Stimulated activated CD4-positive, alpha-beta T cell treated with anti-CD3 and anti-CD28 coated beads, Interleukin-1b, Interleukin-23, amount 100 ng/mL, for 1 hour (primary cell): ENCODE measurements at places on chromosomes 3 and 15.

DNA sequence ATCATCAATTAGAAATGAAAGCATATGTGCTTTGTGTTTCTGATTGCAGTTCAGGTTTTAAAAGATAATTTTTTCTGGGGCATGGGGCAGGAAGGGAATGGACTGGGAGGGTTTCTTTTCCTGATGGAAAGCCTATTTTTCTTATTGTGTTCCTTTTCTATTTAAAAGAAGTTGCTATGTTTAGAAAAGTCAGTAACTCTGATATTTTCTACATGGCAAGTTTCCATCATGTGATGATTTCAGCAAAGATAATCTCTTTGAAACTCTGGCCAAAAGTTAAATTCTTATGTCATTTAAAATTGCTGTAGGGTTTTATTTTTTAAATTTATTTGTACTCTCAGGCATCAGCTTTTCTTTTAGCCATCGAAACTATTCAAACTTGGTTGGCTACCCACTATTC, 601.2 kb downstream of the FOXP1 start:
- no peak for DNase-seq

DNA sequence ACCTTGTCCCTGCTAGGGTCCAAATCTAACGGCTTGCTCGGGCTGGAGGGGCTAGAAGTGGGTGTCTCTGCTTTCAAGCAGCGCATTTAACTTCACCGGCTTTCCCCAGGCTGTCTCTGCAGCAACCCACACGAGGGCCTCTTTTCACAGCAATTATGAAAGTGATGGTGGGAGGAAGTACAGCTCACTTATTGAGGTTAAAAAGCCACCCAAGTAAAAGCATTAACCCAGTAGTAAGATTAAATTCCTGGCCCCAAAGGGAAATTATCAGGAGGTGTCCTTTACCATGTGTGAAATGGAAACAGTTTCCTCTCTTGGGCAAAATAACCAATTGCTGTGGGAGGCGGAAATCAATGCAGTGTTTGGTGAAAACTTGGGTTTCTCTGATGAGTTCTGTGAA, 41.1 kb downstream of the NGRN start:
- DNase-seq, result no peak

DNA sequence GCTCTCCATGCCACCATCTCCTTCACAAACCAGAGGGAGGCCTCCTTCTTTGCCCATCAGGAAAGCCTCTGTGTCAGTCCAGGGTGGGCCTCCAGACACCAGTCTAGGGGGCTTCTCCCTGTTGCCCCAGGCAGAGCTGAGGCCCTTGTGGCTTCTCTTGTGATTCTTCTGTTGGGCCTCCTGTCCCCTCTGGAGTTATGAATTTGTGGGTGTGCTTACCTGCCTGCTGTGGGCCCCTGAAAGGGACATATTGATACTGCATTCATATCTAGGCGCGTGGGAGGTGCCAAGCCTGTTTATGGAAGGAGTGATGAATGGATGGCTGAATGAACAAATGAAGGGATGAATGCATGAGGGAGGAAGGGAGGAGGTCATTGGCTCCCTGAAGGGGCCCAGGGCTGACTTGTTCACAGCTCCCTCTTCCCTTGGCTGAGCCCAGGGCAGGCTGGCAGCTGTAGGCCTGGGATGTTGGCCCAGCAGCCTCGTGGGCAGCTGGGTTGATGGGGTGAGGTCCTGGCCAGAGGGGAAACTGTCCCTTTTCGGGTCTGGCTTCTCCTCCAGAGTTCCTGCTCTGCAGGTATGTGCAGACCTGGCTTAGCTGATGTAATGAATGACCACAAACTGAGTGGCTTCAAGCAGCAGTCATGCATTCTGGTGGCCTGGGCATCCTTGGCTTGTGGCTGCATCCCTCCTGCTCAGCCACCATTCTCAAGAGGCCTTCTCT, 195.4 kb downstream of the GOLGA6L6 start:
- DNase-seq, result no peak

GRCh38 chr3:5226783-5227182, 39.3 kb downstream of the EDEM1 start:
- DNase-seq, result no peak

DNA sequence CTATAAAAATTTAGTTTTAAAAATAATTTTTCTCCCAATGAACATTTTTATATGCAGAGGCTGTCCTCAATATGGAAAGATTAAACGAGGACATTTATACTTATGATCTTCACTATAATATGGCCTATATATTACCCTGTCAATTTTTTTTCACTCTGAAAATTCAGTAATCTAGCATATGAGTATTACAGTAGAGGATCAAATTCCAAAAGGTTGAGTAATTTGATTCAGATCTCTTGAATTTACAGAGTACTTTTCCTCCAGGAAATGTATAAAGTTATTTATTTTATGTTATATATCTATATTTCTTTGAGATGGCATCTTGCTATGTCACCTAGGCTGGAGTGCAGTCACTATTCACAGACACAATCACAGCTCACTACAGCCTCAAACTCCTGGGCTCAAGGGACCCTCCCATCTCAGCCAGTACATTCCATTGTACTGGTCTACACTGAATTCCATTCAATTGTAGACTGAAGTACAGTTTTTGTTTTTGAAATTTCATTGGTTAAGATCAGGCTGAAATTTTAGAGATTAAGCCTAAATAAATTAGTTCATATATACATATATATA, 16.3 kb upstream of the TRPM7 start:
- DNase-seq, result no peak

- DNase-seq, result no peak
Observed at GRCh38 chr15:89631902-89632264, 23.4 kb downstream of the KIF7 start.

GRCh38 chr15:23758891-23759290, 71.8 kb upstream of the NDN start:
- DNase-seq, result no peak

DNA sequence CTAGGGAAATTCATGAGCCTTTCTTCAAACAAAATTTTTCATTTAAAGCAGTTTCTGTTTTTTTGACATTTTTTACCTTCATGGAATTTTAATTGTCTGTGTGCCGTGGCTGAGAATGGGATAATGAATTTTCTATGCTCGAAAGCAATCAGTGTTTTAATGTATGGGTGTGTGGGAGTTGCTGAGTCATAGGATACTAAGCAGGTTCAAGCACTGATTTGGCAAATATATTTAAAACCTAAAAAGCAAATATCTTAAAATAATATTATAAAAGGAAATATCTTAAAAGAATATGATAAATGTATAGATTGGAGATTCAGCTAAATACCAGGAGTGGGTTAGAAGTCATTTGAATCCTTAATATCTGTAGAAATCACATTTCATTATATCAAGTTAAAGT, 173.6 kb upstream of the LRRFIP2 start:
- DNase-seq, result no peak

DNA sequence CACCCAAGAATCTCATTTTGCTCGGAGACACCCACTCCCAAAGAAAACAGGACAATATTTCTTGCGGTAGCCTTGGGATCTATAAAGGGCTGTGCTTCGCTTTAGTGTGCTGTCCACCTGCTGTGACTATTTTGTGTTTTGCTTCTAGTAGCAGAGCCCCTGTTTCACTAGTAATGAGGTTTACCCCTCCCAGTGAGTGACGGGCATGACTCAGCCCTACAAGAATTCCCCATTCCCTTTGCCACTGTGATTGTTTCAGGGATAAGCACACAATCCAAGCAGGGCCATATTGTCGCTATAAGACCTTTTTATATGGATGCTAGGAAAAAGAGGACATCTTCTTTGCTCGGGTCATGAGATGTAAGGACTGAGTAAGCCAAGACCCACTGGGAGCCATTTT, 62.5 kb upstream of the FOXB1 start:
- no peak for DNase-seq

DNA sequence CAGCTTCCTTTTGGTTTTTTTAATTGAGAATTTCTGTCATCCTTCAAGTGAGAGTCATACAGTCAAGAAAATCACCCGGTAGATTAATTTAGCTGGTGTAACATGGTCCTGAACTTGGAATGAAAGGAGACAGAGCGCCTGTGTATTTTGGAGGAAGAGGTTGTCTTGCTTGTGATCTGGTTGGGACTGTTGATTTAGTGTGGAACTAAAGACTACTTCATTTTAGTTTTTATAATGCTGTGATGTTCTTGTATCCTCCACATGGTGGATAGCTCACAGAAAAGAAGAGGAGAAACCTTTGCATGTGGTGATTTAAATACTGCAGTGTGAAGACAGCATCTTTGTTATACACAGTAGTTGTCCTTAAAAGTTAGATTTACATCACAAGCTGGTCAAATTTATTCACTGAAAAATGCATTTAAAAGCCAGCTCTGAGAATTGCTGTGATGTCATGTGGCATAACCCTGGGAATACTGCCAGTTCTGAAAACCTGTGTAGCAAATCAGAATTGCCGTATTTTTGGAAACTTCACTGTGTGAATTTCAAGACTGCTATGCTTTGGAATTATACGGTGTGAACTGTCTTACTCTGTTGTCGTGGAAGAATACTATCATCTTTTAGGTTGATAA, 268.5 kb downstream of the PTPRG start:
- no peak for DNase-seq

DNA sequence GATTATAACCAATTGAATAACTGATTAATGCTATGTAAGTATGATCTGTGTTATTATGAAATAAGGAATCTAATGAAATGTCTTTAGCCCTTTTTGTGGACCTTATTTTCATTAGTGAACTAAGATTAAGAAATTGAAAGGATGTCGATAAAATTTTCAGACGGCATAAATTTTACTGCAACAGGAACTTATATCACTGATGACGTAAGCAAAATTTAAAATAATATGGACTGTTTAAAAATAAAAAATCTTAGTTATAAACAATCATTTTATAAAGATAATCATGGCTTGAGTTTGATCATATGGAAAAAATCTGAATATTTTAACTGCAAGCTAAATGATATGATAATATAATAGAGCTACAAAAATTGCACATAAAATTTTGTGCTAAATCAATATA, 112.7 kb downstream of the SPATA16 start:
- DNase-seq, result no peak

DNA sequence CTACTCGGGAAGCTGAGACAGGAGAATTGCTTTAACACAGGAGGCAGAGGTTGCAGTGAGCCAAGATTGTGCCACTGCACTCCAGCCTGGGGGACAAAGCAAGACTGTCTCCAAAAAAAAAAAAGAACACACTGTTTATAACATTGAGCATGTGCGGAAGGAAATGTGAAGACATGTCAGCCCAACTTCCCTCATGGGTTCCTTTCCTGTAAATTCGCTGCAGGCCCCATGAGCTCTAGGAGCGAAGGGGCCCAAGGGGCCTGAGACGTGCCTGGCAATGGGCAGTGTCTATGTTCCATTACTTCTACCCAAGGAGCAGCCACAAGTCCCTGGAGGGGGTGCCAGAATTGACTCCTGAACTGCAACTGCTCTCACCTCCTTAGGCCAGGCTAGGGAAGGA, 3.2 kb downstream of the PFKFB4 start:
- DNase-seq, result no peak

GRCh38 chr3:153284282-153284938, 122.4 kb downstream of the RAP2B start:
- DNase-seq, result no peak

DNA sequence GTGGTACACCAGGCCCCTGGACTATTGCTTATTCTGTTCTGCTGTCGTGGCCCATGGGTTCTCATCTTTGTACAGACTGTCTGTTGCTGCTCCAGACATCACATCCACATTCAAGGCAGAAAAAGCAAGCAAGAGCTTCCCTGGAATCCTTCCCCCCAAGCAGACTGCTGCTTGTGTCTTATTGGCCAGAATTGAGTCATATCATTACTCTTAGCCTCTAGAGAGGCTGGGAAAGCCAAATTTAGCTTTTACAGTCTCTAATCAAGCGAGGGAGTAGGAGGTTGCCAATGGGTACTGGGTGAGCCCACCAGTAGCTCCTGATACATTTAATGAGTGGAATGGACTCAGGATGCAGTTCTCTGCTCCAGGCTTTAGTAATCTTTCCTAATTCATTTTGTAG, 39.4 kb downstream of the RAB6B start:
- no peak for DNase-seq

DNA sequence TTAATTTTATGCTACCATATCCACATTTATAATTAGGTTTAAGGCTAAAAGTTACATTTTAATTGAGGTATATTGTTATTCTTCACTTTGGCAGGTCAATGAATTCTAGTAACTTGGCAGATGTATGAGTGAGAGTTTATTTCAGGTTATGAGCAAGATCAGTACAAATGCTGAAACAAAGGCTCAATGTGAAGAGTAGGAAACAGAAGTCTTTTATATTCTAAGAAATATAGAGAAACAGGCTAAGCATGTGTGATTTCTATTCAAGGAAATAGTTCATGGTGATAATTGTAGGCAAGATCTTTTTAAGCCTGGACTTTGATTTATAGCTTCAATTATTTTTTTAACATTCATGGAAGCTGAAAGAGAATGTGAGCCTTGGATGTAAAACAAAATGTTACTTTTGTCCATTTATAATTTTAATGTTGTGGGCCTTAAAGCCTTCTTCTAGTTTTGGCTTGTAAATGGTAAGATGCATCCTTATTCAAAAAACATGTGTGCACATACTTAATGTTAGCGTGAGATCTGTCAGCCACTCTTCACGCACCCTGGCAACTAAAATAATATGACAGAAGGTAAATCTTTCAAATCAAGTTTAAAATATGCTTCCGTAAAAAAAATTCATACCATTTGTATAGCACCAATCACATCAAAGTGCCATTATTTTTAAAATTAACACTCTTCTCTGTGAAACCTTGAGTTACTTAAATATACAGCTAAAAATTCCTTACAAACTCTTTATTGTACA, 22.8 kb upstream of the OSTN start:
- no peak for DNase-seq

DNA sequence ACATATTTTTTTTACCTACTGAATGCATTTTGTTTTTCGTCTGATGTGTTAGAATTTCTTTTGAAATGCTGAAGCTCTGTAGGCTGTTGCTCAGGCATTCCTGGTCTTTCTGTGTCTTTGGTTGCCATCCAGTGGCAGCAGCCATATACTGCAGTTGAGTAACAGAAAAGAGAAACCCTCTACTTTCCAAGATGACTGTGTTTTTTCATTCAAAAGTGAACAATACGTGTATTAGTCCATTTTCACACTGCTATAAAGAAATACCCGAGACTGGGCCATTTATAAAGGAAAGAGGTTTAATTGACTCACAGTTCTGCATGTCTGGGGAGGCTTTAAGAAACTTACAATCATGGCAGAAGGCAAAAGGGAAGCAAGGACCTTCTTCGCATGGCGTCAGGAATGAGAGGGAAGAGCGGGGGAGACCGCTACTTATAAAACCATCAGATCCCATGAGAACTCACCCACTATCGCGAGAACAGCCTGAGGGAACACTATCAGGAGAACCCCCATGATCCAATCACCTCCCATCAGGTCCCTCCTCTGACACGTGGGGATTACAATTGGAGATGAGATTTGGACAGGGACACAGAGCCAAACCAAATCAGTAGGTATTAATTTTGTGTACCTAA, 4.7 kb upstream of the GOLGA8B start:
- DNase-seq, result no peak

DNA sequence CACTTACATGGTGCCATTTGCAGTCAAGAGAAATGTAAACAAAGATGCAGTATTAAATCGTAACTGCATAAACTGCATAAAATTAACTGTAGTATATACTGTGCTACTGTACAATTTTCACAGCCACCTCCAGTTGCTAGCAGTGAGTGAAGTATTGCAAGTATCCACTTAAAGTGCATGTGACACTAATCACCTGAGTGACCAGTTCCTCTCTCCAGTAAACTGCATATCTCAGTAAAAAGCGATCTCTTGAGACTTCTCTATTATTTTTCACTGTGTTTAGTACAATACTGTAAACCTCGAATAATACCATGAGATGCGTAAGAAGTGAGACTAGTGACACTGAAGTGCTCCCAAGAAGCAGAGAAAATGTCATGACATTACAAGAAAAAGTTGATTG, 111.7 kb upstream of the PLXND1 start:
- no peak for DNase-seq

GRCh38 chr3:169562988-169563774, 100.3 kb downstream of the MECOM start:
- DNase-seq, result no peak

GRCh38 chr3:140242818-140243276, 307.9 kb downstream of the CLSTN2 start:
- no peak for DNase-seq
